ENCODE measurements at places on chromosomes 12 and 14.

- no peak for DNase-seq
These were observed 67.3 kb upstream of the USP15 start for GRCh38 chr12:62192903-62193250.

- DNase-seq = no peak
These were observed 27.5 kb downstream of the RIC8B start for GRCh38 chr12:106801830-106802533.

- DNase-seq = no peak
These were observed 90.5 kb downstream of the RFLNA start for GRCh38 chr12:124385219-124385969.

DNA sequence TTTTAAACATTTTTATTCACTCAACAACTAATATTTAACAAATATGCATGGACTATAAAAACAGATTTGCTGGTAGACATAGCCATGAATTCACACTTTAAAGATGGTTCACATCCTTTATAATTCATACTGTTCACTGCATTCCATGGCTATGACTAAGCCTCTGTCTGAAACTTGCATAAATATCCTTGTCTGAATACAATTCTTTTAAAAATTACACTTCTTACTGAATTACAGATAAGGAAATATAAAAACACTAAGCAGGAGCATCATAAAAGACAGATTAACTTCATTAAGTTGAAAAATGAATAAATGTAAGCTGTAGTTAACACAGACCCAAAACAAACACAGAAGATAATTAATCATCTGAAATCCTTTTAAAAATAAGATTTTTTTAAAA, 53.8 kb downstream of the GXYLT1 start:
- no peak for DNase-seq

DNA sequence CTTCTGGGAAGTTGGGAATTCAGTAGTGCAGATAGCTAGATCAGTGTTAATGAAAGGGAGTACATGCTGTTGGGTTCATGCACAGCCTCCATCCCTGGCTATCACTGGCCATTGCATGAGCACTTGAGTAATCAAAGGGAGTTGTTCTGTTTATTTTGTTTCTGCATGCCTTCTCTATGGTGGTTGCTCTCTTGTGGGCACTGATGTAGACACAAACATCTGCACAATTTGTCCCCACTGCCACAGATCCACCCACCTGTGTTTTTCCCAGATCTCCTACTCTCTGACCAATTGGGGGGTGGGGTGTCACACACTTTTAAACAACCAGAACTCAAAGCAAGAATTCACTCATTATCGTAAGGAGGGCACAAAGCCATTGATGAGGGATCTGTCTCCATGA, 89.7 kb upstream of the DHRS4 start:
- DNase-seq = no peak

DNA sequence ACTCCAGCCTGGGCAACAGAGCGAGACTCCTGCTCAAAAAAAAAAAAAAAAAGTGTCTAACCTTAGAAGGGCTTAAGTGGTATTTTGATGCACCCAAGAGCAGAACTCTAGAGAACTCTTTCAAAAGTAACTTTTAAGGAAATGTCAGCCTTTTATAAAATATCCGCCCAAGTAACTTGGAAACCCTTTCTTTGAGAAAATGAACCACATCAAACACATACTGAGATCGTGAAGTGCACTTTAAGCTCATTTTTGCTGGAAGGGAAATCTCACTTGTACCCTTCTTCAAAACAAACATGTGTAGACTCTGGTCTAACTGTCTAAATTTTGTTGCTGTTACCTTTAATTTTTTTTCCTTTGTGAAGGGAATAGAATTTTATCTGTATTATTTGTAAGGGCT, 5.5 kb downstream of the C12orf56 start:
- no peak for DNase-seq

- DNase-seq = no peak
These were observed 83.9 kb downstream of the STXBP6 start for GRCh38 chr14:24965934-24966578.

- no peak for DNase-seq
These were observed 400.2 kb upstream of the OR4E1 start for GRCh38 chr14:22073801-22074200.

GRCh38 chr14:24978862-24979724, 70.9 kb downstream of the STXBP6 start:
- no peak for DNase-seq

DNA sequence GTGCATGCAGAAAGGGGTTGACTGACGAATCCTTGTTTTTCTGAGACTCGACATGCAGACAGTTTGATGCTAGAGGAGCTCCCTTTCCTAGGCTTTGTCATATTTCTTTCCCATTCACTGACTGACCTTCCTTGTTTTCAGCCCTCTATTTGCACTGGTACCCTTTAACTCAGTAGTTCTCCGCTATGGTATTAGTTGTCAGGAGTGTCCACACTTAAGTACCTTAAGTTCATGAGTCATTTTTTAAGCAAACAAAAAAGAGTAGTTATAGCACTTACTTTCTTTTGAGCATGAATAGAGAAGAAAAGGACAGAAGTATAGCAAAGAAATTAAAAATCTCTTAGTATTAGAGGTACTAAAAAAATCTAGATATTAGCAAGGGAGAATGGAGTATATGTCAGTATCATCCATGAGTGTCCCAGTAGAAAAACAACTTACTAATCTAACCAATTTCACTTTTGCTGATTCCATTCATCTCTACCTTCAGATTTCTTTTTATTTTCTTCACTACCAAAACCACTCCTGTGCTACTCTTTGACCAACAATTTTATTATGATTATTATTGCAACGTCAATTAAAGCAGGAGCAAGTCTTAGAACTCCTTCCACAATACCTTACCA, 8.3 kb downstream of the ATP2B1 start:
- no peak for DNase-seq

GRCh38 chr14:92356677-92357076, 33.7 kb downstream of the SLC24A4 start:
- no peak for DNase-seq

GRCh38 chr14:104107101-104107581, 21.6 kb downstream of the ASPG start:
- no peak for DNase-seq

- no peak for DNase-seq
These were observed 79.8 kb downstream of the PRORP start for GRCh38 chr14:35202195-35202594.

DNA sequence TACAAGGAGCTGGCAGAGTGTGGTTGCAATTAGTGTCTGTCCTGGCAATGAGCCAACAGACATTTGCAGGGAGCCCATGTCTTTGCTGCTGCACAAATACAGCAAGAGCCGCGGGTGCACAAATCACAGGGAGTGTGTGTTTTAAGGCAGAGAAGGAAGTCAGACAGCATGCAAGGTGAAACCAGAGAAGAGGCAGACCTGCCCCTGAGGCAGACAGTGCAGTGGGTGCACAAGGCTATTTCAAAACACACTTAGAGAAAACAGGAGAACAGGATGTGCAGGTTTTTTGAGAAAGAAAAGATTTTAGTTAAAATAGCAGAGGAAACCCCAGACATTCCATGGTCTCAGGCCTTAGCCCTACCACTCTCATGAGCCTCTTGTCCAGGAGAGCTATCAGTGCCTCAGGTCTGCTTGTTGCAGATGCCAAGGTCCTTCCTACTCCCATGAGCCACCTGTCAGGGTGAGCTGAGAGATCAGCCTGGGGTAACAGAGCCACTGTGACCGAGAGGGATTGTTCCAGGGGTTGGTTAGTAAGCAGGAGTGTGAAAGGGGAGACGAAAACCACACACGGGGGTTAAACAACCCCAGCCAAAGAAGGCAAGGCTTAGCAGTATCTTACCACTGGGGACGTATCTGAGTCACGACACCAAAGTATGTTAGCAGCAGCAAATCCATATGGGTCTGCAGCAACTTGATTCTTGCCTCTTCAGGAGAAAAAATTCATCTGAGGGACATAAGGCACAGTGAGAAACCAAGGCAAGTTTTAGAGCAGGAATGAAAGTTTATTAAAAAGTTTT, 78.1 kb downstream of the C14orf132 start:
- no peak for DNase-seq

DNA sequence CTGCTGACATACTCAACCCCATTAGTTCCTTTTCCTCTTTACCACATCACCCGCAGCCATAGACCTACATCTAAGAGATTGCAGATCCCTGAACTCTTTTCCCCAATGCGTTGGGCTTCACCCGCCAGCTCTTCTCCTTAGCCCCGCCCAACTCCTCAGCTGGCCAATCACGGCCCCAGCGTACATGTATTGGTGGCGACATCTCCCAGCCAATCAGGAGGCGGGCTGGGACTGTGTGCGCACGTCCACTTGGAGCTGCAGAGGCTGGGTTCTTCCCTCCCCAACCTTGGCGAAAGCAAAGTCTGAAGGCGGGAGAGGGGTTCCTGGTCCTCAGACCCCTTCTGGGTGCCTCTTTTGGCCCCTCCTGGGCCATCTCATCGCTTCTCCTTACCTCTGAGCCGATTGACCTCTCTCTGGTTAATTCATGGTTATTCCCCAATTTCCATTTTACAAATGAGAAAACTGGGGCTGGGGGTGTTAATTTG, 11.0 kb downstream of the PDE1B start:
- DNase-seq = peak; percentile 67

- no peak for DNase-seq
These were observed 1.3 kb upstream of the FLVCR2 start for GRCh38 chr14:75577090-75577489.

DNA sequence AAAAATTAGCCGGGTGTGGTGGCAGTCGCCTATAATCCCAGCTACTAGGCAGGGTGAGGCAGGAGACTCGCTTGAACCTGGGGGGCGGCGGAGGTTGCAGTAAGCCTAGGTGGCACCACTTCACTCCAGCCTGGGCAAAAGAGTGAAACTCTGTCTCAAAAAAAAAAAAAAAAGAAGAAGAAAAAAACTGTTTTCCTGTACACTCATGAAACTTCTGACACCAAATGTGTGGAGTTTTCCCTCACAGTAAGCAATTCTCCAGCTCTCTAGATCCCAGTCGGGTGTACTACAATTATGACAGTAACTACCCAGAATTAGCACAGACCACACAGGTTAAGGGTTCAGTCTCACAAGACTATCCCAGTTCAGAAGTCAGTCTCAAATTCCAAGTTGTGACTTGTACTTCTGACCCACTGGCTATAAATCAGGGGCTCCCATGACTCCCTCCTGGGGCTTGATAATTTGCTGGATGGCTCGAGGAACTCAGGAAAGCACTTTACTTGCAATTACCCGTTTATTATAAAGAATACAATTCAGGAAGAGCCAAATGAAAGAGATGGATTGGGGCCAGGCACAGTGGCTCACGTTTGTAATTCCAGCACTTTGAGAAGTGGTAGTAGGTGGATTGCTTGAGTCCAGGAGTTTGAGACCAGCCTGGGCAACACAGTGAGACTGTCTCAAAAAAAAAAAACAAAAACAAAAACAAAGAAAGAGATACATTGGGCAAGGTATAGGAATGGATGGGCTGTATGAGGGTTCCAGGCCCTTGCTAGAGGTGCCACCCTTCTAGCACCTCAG, 12.4 kb upstream of the ARF6 start:
- no peak for DNase-seq

GRCh38 chr12:55818140-55818728, 393 bp downstream of the ORMDL2 start:
- peak; percentile 77 for DNase-seq

GRCh38 chr14:31229638-31230572, 22.3 kb upstream of the HECTD1 start:
- DNase-seq = no peak

DNA sequence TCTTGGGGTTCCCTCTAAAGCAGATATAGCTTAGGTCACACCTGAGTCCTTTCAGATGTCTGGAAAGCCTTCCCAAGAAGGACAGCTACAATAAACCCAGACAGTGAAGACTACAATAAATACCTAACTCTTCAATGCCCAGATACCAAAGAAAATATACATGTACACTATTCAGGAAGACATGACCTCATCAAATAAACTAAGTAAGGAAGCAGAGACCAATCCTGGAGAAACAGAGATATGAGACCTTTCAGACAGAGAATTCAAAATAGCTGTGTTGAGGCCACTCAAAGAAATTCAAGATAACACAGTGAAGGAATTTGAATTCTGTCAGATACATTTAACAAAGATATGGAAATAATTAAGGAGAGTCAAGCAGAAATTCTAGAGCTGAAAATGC, 15.3 kb downstream of the MIPOL1 start:
- DNase-seq = no peak

DNA sequence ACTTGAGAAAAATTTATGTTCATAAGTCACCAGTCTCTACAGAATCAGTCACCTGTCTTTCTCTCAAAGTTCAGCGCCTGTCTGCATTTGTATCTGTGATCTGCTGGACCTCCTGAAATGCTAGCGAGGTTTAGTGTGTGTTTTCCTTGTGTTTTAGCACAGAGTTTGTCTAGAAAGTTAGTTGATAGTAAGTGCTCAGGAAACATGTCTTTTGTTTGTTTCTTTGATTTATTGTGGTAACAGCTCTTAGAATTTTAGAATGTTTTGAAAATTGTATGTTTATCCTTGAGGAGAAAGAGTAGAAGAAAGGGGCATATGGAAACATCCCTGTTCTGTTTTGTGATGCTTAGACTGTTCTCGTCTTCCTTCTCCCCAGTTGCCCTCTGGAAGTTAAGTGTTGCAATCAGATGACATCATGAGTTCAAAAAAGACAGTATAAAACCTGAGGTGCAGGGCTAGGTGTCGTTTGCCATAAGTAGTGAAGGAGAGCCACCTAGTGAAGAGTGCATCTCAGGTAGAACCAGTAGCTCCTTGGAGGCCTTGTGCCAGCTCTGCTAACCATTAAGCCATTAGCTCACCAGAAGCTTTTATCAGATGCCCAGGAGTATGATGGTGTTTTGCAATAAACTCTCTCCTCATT, 44.8 kb downstream of the FBXW8 start:
- DNase-seq = no peak

DNA sequence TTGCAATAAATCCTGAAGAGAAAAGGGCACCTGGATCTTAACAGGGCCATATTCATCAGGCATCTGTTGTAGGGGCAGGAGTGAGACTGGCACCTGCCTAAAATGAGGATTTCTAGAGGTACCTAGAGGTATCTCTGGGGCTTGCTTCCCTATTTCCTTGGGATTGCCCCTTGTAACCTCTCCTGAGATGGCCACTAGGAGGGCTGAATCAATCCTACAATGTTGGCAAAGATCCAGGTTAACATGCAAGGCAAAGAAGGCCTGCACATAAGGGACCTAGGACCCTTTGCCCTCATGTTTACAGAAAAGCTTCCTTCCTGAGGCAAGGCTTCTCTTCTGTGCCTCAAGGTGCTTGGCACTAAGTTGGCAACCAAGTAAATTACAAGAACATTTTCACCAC, 25.8 kb upstream of the CLEC4E start:
- DNase-seq = no peak

- no peak for DNase-seq
These were observed at the start of gene SOAT2 for GRCh38 chr12:53102883-53103807. SOAT2 (plus strand) TSS chr12:53103486; CDS start chr12:53103578, 92 bp downstream.

GRCh38 chr14:97120204-97120603, 323.0 kb downstream of the VRK1 start:
- no peak for DNase-seq

- no peak for DNase-seq
These were observed 125.2 kb downstream of the MGST1 start for GRCh38 chr12:16472631-16473030.

DNA sequence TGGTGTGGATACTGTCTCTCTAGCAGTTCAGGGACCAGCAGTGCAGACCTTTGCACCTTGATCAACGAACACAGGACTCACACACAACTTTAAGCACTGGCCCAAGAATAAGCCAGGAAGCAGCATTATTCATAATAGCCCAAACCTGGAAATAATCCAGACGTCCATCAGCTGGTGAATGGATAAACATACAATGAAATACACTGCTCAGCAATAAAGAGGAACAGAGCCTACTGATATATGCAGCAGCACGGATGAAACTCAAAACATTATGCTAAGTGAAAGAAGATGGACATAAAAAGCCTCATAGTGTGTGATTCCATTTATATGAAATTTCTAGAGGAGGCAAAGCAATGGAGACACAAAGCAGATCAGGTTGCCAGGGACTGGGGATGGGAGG, 303.9 kb upstream of the FKBP4 start:
- DNase-seq = no peak

GRCh38 chr14:79639613-79640012, 571.7 kb downstream of the DIO2 start:
- DNase-seq = no peak
